ENCODE measurements at places on chromosomes 16 and 17. TPM values are rescaled to one million over a fixed set of nuclear protein-coding genes. Genes with fewer than 3 reads are reported as not detected.

PRDM7 gene
- not detected for total RNA-seq

MIF4GD gene
- 19.4 TPM for total RNA-seq

SDK2 gene
- 0.30 TPM for total RNA-seq

PIK3R5 gene
- not detected for total RNA-seq

EPX gene
- not detected for total RNA-seq

TMEM98 gene
- total RNA-seq: 2.8 TPM

GAS2L2 gene
- total RNA-seq: not detected

DNA sequence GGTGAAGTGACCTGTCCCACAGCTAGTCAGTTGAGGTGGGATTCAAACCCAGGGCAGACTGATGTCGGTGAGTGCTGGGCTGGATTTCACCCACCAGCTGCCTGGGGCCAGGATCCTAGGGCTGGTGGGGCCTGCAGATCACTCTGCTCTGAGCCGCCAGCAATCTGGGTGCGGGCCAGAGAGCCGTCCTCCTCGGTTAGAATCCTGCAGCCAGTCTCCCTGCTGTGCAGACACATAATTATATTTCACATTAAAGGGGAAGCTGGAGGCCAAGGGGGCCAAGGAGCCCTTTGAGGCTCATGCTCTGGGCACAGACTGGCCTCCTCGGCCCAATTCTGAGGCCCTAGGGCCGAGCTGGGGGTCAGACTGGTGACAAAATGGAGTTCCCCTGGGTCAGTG lies 996 bp upstream of the KCNJ12 start:
- DNase-seq: no peak

DNA sequence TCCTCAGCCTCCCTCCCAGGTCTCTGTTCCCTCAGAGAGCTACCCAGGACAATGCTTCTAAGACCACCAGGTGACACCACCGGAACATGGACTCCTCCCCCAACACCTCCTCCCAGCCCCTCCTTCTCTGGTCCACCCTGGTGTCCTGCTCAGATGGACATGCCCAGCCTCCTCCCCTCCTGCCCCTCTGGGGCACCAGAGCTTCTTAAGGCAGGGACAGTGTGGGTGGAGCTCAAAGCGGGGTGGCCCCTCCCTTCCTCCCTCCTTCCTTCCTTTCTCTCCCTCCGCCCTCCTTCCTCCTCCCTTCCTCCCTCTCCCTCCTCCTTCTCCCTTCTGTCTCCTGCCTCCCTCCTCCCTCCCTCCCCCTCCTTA lies 22.7 kb downstream of the TRPV3 start:
- peak; percentile 54 for DNase-seq

DNA sequence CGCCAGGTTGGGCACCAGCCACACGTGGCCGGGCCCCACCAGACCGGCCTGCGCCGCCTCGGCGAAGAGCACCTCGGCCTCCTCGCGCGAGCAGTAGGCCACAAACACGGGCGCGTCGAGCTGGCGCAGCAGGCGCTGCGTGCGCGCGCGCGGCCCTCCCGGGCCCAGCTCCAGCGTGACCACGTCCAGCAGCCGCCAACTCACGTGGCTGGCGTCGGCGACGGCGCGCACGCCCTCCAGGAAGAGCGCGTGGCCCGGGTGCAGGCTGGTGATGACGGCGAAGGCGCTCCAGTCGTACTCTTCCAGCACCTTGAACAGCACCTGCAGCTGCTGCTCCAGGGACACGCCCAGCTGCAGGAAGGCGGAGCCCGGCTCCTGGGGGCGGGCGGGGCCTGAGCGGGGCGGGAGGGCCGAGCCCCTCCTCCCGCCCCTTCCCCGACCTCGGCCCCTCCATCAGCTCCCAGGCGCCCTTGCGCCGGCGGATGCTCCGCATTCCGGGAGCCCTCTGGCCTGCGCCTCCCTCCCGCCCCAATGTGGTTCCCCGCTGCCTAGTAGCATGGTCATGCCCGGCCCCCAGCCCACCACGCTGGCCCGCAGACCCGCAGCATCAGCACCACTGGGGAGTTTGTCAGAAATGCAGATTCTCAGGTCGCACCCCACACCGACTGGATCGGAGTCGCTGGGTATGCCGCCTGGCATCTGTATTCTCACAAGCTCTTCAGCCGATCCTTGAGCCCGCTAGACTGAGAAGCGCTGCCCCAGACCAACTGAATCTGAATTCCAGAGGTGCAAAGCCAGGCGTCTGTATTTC lies 7.2 kb downstream of the GRIN2C start:
- DNase-seq: no peak

- DNase-seq: no peak
Measured at GRCh38 chr16:20104563-20105183, 31.0 kb upstream of the GPR139 start.

DNA sequence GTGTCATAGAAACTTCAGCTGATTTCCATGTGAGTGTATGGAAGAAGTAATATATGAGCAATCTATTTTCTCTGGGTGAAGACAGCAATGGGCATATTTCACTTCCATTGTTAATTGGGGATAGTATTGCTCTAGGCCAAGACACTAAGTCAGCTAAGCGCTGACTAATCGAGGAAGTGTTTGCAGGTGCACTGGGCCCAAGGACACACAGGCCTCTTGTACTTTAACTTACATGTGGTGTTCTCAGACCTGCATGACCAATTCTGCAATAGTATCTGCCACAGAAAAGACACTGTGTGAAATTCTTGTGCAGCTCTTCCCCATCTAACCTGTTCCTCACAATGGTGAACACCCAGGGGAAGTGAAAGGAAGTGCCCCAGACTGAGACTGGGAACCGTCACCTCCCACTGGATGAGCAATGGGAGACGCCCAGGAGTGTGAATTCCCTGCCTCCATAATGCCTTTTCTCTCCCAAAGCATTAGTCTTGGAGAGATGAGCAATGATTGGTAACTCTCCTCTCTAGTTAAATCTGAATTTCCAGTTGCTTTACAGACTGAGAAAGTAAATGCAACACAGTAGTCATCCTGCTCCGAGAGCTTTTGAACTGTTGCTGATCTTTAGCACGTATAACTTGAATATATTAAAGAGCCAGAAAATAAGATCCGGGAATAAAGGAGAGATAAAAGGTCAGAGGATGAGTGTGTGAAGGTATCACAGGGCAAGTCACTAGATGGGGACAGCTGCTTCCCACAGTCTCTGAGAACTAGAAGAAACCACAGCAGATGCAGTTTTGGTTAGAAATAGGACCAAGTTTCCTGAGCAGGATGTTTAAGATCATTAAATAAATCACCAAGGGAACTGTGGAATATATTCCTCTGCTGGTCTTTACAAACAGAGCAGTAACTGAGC lies 82.6 kb downstream of the CDK5R1 start:
- peak; percentile 37 for DNase-seq

- peak; percentile 88 for DNase-seq
Measured at GRCh38 chr16:86771506-86772460, 193.4 kb downstream of the FOXL1 start.

- no peak for DNase-seq
Measured at GRCh38 chr17:27457360-27457715, 1.1 kb downstream of the KSR1 start.

DNA sequence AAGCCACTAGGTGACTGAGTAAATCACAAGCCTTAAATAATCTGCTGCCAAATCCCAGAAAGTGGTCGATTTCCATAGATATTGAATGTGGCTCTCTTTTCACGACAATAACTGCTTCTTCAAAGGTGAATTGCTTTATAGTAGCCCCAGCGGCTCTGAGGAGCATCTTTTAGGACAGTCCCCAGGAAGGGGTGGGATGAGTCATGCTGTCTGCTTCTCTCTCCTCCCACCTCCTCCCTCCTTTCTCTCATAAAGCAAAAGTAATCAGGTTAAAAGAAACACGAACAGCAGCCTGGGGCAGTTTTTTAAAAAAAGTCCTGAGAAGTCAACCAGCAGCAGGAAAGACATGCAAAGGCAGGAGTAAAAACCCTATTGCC lies 1.8 kb downstream of the KIAA0513 start:
- DNase-seq: peak; percentile 93

- DNase-seq: no peak
Measured at GRCh38 chr17:14446825-14447224, 145.9 kb downstream of the HS3ST3B1 start.

DNA sequence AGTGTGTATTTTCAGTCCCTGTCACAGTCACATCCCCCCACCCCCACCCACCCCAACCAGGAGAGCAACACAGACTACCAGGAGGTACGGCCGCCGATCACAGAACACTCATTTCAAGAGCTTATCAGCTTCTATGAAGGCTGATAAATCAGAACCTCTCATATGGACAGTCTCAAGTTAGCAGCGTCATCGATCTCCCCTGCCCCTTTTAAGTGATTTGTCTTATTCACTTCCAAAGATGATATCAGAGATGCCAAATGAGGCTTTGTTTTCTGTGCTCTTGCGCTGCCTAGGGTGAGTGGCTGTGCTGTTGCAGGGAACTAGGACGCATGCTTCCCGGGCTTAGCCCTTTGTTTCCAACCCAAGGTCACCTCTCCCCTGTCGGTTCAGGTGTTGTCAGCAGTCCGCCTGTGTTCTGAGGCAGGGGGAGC lies 26.8 kb upstream of the PMFBP1 start:
- no peak for DNase-seq

DNA sequence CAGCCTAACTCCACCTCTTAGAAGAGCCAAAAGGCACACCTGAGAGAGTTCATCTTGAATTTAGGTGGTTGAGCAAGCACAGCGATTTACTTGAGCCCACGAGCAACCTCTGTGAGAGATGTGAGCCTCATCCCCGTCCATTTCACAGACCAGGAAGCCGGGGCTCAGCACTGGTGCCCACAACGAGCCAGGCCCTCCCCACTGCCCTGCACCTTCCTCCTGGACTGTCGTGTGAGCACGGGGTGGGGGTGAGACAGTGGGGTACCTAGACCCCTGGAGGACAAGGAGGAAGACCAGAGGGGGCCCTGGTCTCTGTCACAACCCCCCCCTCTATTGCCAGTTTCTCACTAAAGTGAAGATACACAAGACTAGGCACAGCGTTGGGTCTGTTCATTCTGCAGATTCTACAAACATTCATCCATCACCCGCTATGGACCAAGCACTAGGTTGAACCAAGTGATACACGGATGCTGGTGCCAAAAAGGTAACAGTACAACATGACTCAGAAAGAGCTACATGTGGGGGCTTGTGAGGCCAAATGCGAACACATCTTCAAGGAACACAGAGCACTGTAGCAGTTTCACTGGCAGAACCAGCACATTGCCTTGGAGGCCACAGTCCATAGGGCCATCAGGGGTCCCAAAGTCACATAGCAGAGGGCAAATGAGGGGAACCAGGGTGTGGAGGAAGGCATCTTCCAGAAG lies 231.9 kb downstream of the PARN start:
- peak; percentile 10 for DNase-seq

DNA sequence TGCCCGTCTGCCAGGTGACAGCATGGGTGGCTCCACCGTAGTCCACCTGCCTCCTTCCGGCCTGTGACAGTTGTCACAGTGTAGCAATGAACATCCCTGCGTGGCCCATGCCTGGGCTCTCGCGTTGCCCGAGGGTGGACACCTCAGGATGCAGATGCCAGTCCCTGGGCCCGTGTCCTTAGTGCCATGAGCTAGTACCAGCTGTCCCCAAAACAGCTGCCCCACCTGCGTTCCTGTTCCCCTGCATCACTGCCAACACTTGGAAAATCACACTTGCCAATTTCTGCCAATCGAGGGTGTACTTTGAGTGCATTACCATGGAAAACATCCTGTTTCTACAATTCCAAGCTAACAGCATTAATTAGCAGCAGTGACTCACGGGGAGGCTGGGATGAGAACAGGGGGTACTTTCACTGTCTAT lies 9.0 kb upstream of the C16orf95 start:
- DNase-seq: peak; percentile 10

GRCh38 chr17:78255953-78256706 lies 24.7 kb downstream of the TMEM235 start:
- no peak for DNase-seq

DNA sequence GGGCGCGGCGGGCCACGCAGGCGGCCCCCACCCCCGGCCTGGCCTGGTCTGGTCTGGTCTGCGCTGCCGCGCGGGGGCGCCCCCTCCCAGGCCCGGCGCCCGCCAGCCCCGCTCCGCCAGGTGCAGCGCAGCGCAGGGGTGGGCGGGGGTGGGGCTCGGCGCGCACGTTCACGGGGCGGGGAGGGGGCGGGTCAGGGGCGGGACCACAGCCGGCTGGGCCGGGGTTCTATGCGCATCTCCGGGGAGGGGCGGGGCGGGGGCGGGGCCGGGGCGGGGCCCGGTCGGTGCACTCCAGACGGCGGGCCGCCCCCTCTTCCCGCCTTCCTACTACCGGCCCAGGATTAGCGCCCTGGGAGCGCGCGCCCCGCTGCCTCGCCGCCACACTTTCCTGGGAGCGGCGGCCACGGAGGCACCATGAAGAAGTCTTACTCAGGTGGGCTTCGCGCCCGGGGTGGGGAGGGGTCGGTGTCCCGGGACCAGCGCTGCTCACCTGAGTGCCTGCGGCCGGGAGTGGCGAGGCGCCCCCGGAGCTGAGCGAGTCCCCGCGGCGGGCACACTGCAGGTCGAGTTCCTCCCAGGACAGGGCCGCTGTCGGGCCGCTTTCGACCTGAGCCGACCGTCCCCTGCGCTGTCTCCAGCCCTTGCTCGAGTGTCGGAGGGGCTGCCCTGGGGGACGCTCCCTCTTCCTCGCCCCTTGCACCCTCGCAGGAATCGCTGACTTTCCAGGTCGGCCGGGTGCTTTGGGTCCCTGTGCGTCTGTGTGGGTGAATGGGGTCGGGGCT lies 140.5 kb downstream of the SEC14L1 start:
- peak; percentile 65 for DNase-seq

- no peak for DNase-seq
Measured at GRCh38 chr16:65700596-65700995, 578.7 kb upstream of the CDH11 start.

DNA sequence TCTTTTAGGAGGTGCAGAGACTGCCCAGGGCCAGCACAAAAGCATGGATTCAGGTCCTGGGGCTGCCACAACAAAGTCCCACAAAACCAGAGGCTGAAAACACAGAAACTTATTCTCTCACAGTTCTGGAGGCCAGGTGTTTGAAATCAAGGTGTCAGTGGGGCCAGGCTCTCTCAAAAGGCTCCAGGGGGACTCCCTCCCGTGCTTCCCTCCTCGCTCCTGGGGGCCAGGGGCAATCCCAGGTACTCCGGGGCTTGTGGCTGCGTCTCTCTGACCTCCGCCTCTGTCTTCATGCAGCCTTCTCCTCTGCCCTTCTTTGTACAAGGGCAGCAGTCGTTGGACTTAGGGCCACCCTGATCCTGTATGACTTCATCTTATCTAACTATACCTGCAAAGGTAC lies 8.3 kb upstream of the RBFOX3 start:
- DNase-seq: no peak

DNA sequence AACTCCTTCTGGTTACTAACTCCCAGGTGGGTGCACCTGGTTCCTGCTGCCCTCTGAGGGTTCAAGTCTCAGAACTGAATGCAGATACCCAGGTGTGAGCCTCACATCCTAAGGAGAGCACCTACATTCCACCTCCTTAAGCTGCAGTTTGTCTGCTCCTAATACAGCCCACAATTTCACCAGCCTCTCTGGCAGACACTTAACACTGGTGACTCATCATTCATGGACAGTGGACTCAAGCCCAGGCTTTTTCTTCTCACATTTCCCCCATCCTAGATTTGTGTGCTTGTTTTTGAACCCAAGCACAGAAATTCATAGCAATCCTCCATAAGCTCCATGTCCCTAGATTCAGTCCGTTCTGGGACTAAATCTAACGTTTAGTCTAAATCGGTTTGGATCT lies 7.0 kb upstream of the MAF start:
- DNase-seq: peak; percentile 36
